ENCODE measurements at places on chromosomes 12 and 14.
A peak's percentile ranks its signal among the peaks of the same experiment; 100 is the strongest.

DNA sequence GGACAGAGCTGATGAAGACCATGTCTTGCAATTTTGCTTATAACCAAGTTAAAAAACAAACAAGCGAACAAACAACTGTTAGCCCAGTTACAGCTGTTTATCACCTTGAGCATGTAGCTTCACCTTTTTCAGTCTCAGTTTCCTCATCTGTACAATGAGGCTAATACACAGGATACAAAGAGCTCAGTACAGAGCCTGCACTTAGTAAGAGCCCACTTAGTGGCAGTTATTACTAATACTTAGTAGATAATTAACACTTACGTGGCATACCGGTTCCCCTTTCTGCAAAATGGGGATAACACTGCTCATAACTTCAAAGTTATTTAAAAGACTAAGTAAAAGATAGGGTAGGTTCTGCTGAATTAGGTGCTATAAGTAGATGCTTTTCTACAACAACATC lies 228.0 kb downstream of the MON2 start:
- DNase-seq: no peak

DNA sequence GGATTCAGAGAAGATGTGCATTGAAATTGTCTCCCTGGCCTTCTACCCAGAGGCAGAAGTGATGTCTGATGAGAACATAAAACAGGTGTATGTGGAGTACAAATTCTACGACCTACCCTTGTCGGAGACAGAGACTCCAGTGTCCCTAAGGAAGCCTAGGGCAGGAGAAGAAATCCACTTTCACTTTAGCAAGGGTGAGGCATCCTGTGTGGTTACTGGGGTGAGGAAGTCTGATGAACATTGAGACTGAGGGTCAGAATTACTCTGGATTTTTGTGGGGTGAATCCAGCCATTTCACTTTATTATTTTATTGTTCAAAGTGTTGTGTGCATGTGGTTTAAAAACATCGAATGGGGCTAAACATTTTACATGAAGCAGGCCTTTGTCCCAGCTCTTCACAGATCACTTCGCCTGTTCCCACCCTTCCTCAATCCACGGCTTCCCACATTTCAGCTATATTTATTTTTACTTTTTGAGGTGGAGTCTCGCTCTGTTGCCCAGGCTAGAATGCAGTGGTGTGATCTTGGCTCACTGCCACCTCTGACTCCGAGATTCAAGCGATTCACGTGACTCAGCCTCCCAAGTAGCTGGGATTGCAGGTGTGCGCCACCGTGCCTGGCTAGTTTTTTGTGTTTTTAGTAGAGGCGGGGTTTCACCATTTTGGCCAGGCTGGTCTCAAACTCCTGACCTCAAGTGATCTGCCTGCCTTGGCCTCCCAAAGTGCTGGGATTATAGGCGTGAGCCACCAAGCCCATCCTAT lies 40.6 kb downstream of the SUPT16H start:
- no peak for DNase-seq

- no peak for DNase-seq
Measured at GRCh38 chr12:52659395-52659794, 7.4 kb upstream of the KRT2 start.

DNA sequence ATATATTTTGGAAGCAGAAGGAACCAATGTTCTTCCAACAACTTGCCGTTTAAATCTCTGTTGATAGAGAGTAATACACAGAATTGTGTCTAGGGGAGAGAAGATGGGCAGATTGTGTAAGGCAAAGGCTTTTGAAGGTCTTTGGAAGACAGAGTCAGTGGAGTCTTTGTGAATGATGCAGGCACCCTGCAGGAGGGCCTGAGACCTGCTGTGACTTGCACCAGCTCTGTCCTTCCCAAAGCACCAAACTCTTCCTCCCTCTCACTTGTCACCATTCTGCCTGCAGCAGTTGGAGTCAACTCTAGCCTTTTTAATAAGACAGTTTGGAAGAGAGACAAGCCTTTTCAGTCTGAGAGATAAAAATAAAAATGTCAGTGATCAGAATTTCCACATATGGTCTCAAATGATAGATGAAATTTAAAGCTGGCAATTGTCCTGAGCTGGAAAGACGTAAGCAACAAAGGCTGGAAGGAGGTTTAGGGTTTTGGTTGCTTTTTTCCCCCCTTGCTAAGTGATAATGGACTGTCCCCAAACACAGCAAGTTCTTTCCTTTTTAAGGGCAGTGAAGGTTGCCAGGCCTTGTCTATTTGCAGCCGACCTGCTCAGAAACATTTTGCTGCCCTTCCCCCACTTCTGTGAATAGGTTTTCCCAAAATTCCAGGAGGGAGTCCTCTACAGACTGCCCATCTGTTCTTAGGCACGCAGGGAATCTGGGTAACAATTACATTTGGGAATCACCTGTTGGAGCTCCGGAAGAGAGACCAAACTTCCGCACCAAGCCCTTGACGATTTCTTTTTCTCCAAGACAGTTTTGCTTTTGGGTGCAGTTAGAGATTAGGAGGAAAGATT lies 103.0 kb upstream of the NTF3 start:
- no peak for DNase-seq

DNA sequence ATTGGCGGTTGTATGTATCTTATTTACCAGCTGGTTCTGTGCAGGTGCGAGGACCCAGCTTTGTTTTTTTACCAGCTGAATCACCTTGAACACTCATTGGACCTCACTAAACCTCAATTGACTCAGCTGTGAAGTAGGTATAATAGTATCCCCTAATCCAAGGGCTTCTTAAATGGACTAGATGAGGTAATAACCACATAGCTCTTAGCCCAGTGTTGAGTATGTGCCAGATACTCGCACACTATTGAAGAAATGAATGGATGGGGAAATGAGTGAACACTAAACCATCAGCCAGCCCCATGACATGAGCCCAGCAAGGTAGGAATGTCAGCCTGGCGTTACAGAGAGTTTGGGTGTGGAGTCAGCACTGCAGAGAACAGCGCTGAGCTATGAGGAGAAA lies 79.7 kb downstream of the RIMBP2 start:
- DNase-seq: no peak

DNA sequence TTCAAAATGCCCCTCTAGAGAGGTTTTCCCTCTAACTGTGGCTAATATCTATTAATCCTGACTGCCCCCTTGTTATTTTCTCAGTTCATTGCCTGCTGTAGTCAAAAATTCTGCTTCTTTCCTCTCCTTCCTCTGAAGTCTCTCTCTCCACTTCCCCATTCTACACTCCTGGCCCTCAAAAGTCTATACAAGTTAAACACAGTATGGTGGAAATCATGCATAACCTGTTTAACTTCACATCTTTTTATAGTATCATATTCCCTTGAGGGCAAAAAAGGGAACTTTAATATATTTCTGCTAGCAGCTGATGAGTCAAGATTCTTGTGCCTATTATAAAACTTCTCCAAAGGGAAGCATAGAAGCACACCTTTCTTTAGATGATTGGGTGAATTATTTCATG lies 16.7 kb downstream of the GRIP1 start:
- DNase-seq: no peak

- peak; percentile 35 for DNase-seq
Measured at GRCh38 chr12:113154351-113154973, 4.9 kb downstream of the CFAP73 start.
